ENCODE measurements at places on chromosomes 7 and 10. TPM values are rescaled to one million over a fixed set of nuclear protein-coding genes. Genes with fewer than 3 reads are reported as not detected.

Gene SAMD9L
- 6.5 TPM for total RNA-seq

Gene SORBS1
- 2.4 TPM for total RNA-seq

Gene VAX1
- not detected for total RNA-seq

Gene PRPS1L1
- total RNA-seq: not detected

Gene ZCCHC24
- 88.7 TPM for total RNA-seq

Gene CABCOCO1
- total RNA-seq: not detected

Gene GPER1
- 7.6 TPM for total RNA-seq

Gene ACHE
- total RNA-seq: not detected

Gene COMMD3
- total RNA-seq: 33.8 TPM
